ENCODE measurements at places on chromosomes 16 and 17. TPM values are rescaled to one million over a fixed set of nuclear protein-coding genes. Genes with fewer than 3 reads are reported as not detected.

- no peak for DNase-seq
Observed at GRCh38 chr16:20242568-20243255, 84.6 kb downstream of the GP2 start.

DNA sequence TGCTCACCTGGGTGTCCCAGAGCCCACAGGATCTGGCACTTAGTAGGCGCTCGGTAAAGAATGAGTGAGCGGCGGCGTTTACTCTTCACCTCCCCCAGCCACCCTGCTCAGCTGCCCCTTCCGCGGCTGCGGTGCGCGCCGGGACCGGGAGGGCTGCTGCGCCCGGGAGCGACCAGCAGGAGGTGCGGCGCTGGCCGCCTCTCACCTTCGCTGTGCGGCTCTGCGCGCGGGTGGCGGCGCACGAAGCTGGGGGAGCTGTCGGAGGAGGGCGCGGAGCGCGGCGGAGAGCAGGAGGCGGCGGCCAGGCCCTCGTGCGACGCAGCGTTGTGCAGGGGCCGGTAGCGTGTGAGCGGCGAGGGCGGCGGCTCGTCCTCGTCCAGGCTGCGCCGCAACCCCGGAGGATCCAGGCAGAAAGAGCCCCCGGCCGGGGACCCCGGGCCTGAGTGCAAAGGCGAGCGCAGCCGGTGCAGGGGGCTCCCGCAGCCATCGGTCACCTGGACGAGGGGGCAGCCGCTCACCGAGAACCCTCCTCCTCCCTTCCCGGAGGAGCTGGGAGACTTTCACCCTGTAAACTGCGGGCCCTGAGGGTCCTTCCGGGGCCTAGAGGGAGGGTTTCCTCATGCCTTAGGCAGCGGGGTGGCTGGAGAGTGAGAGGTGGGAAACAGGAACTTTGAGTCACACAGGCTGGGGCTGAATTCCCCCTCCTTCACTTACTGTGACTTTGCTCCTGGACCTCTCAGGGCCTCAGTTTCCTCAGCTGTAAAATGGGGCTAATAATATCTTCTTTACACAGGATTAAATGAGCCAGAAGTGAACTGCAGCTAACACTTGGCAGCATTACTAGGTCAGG, 12.5 kb downstream of the SAMD14 start:
- peak; percentile 78 for DNase-seq

DNA sequence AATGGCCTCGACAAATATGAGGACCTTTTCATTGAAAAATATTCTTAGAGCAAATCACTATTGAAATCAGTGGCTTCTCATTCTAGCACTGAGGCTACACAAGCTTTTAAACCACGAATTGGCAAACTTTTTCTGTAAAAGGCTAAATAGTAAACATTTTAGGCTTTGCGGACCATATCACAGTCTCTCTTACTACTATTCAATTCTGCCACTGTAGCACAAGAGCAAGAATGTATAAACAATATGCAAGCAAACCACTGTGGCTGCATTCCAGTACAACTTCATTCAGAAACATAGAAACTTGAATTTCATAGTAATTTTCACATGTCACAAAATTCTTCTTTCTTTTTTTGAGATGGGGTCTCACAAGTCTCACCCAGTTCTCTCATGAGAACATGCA, 49.1 kb downstream of the PHLPP2 start:
- no peak for DNase-seq

DNA sequence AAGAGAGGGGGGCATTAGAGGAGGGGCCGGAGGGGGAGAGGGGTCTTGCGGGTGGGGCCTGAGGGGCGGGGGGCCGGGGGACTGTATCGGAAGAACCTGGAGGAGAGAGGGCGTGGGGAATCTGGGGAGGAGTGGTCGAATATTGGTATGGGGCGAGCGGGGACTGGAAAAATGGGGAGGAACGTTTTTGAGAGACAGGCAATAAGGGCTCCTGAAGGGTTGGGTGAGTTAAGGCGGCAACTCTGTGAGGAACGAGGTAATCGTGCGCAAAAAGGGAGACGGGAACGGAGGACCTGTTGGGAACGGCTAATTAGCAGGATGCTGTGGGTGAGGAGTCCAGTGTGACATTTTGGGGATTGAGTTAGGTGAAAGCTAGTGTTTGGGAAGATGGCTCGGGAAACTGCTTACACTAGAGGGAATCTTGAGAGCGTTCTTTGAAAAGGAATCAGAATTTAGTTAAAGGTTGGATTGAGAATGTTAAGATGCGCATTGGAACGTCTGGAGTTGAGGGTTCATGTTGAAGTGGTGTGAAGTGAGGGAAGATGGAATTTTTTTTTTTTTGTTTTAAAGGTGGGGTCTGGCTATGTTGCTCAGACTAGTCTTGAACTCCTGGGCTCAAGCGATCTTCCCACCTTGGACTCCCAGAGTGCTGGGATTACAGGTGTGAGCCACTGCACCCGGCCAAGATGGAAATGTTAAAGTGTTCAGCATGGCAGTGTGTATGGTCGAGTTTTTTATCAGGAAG, 662 bp downstream of the WIPF2 start:
- DNase-seq: peak; percentile 63

DNA sequence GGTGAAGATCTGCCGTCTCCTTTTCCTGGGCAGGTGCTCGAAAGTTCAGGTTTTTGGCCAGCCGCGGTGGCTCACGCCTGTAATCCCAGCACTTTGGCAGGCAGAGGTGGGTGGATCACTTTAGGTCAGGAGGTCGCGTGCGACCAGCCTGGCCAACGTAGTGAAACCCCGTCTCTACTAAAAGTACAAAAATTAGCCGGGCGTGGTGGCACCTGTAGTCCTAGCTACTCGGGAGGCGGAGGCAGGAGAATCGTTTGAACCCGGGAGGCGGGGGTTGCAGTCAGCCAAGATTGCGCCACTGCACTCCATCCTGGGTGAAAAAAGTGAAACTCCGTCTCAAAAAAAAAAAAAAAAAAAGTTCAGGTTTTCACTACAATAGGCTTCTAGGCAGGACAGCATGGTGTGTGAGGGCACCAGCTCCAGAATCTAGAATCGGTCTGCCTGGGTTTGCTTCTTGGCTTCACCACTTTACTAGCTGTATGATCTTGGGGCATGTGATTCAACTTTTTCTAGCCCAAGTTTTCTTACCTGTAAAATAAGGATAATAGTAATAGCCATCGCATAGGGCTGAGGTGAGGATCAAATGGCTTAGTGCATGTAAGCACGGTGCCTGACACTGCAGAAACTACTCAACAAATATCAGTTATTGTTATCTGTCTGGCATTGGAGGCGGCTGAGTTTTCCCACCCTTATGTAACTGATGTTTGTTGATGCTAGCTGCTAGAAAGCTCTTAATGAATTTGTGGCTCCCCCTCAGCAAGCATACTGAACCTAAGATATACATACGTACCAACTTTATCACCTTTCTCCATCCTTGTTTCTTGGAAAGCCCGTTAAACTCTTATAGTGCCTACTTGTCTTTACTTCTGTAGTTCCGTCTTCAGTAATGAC, 1.3 kb downstream of the PSMD12 start:
- no peak for DNase-seq

- DNase-seq: no peak
Observed at GRCh38 chr17:42340691-42341127, 47.5 kb downstream of the STAT3 start.

GRCh38 chr17:40041196-40041595, 13.0 kb downstream of the MED24 start:
- no peak for DNase-seq

DNA sequence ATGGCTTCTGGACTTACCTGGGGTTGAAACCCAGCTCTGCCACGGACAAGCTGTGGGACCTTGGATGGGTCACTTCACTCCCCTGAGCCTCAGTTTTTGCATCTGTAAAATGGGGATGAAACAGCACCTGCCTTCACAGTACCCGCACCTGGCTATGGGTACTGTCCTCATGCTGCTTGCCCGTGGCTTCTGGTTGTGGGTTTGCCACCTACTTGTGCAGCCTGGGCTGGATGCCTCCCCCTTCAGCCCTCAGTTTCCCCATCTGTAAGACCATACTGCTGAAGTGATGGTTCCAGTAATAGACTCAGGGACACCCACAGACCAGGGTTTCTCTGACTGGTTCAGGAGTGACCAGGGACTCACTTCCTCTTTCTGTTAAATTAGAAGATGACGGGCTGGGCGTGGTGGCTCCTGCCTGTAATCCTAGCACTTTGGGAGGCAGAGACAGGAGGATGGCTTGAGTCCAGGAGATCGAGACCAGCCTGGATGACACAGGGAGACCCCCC, 9.4 kb downstream of the GLIS2 start:
- no peak for DNase-seq

- DNase-seq: peak; percentile 82
Observed at GRCh38 chr16:69381231-69381630, 4.6 kb downstream of the TERF2 start.

DNA sequence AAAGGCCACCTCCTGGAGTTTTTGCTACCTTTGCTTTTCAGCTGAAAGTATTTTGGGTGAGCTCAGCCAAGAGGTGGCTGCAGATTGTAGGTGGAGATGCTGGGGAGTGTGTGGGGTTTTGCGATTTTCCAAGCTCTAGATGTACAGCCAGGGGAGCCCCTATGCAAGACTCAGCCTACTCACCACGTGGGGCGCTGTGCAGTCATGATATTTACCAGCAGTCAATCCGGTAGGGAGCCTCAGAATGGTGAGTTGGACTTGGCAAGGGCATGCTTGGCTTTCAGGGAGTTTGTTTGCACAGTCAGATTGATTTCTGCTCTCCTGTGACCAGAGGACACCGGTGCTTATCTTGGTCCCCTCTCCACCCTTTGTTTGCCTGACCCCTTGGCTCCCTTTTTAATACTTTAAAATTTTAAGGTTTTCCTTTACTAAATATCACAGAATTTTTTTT, 175.3 kb downstream of the UTP18 start:
- DNase-seq: peak; percentile 36

- no peak for DNase-seq
Observed at GRCh38 chr17:16281351-16281750, 64.3 kb downstream of the PIGL start.

DNA sequence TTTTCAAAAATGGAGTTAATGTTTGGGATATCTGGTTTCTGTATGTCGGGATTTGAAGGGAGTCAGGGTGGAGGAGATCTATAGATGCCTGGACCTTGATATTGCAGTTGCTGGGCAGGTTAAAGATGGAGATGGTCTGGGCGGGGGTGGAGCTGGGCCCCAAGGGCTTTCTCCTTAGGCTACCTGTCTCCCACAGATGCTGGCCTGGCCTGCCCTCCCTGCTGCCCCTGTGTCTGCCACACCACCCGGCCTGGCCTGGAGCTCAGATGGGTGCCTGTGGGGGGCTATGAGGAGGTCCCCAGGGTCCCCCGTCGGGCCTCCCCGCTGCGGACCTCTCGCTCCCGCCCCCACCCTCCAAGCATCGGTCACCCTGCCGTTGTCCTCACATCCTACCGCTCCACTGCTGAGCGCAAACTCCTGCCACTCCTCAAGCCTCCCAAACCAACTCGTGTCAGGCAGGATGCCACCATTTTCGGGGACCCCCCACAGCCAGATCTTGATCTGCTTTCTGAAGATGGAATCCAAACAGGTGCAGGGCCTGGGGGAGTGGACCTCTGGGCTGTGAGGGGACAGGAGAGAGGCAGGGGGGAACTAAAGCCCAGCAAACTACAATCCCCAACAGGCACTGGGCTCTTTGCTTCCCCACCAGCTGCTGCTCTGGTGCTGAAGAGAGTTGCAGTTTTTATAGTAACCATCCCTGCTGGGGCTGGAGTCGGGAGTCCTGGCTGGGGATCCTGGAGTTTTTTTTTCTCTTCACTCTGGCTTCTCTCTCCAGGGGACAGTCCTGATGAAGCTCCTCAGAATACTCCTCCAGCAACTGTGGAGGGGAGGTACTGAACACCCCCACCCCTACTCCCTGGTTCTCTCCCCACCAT, 2.9 kb downstream of the ARHGEF15 start:
- DNase-seq: no peak

DNA sequence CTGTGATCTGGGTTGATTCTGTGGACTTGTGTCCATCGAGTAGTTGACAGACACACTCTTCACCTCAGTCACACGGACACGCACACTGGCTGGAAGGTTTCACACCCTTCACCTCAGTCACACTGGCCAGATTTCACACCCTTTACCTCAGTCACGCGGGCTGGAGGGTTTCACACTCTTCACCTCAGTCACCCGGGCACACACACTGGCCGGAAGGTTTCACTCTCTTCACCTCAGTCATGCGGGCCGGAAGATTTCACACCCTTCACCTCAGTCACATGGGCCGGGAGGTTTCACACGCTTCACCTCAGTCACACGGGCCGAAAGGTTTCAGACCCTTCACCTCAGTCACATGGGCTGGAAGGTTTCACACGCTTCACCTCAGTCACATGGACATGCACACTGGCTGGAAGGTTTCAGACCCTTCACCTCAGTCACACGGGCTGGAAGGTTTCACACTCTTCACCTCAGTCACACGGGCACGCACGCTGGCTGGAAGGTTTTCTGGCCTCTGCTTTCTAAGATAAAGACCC, 96.2 kb downstream of the PGS1 start:
- no peak for DNase-seq

DNA sequence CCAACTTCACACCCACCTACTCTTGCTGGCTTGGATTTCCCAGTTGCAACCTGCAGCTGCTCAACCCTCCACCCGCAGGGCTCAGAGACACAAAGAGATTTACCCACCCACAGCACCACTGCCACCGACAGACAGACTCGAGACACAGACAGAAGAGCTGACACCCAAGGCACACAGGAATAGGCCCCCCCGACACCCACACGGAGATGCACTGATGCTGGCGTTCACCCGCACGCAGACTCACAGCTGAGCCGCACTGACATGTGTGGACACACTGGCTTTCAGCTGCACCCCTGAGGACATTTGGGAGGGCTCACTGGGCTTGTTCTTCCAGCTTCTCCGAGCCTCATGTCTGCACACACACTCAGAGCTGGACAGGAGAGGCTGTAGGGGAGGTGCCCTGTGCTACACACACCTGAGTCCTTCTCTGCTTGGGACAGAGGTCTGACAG, 8.2 kb downstream of the STX1B start:
- no peak for DNase-seq

Gene GLP2R
- not detected for total RNA-seq

Gene ASPHD1
- total RNA-seq: not detected

Gene GPR179
- not detected for total RNA-seq

Gene HEATR9
- total RNA-seq: not detected

Data from dermis blood vessel endothelial cell (primary cell).